ENCODE measurements at places on chromosomes 11 and 22.

DNA sequence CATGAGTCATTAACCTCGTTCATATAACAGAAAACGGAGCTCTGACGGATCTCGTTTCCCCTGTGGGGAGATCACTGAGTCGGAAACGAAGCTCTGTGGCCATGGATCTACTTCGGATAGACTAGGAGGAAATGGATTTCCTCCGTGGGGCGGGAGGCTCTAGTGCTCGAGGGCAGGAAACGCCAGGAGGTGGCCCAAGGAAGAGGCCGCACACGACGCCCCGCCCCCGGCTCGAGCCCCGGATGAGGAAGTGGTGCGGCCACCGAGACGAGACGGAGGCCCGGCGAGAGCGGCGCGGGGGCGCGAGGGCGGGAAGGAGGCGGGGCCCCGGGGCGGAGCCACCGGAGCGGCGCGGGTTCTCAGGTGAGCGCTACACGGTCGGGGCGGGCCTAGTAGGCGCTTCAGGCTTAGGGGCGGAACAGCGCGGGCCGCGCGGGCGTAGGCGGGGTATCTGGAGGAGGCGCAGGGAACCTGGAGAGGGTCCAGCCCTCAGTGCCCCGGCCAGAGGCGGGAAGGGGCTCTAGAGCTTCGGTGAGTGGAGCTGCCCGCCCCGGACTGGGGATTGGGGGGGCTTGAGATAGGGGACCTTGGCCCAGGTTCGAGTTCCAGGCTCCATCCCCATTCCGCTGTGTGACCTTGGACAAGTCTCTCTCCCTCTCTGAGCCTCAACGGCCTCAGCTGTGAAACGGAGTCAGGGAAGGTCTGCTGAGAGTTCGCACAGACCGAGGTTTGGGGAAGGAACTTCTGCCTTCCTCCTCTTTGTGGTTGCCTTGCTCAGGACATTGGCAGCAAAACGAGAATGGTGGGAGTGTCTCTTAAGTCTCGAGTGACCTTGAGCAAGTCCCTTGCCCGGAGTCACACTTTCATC, at the start of gene DEPDC5:
DEPDC5 (plus strand) TSS at position 386 of the 868 bp plus-strand sequence. CDS start 903 bp downstream, outside the sequence.
- peak; percentile 99 for DNase-seq

DNA sequence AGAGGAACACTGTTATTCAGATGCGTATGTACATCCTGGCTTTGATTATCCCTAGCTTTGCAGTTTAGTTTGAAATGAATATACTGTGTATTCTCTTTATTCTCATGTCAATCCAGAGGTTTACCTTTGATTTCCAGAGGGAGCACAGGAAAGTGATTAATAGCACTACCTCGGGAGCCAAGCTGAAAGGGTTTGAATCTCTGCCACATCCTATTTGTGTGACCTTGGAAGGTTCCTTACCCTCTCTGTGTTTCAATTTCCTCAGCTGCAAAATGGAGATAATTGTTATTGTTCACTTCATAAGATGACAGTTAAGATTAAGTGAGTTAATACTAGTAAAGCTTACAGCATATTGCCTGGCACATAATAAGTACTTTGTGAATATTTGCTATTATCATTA, 17.9 kb downstream of the ELMOD1 start:
- no peak for DNase-seq

- DNase-seq = no peak
Observed at GRCh38 chr11:22405377-22405776, 67.2 kb downstream of the SLC17A6 start.

DNA sequence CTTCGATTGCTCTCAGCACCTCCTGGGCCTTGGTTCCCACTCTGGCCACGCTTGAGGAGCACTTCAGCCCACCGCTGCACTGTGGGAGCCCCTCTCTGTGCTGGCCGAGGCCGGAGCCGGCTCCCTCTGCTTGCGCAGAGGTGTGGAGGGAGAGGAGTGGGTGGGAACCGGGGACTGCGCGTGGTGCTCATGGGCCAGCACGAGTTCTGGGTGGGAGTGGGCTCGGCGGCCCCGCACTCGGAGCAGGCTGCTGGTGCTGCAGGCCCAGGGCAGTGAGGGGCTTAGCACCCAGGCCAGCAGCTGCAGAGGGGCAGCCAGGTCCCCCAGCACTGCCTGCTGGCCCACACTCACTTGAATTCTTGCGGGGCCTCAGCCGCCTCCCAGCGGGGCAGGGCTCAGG, 12.2 kb downstream of the OR4B1 start:
- DNase-seq = no peak

DNA sequence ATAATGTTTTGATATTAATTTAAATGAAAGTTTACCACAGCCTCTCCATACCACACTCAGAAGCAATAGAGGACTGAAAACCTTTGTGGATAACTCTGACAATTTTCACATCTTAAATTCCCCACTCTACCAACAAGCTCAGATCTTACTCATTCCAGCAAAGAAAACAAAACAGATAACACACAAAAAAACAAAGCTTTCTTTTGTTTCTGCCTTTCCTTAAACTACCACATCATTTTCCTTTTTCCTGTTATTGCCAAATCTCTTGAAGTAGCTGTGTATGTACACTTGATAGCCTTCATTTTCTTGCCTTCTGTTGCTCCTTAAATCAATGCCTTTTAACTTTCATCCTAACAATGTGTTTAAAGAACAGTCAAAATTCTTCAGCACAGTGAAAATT, 484.9 kb downstream of the NTM start:
- DNase-seq = no peak

GRCh38 chr11:126137136-126137535, 74.3 kb downstream of the RPUSD4 start:
- DNase-seq = no peak

DNA sequence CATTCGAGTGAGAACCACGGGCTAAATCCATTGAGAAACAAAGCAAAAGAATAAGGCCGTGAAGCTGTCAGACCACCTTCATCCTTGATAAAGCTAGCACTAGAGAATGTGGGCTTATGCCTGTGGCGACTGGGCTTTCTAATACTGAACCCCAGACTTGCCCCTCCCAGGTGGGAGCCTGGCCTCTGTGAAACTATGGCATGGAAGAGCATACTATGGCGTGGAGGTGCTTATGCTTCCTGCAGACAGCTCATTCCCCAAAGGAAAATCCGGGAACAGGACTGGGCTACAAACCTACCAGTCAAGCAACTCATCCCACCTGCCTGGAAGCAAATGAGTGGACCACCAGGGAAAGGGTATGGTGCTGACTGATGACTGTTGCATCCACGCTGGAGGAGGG, 92.4 kb downstream of the ZC3H12C start:
- no peak for DNase-seq

DNA sequence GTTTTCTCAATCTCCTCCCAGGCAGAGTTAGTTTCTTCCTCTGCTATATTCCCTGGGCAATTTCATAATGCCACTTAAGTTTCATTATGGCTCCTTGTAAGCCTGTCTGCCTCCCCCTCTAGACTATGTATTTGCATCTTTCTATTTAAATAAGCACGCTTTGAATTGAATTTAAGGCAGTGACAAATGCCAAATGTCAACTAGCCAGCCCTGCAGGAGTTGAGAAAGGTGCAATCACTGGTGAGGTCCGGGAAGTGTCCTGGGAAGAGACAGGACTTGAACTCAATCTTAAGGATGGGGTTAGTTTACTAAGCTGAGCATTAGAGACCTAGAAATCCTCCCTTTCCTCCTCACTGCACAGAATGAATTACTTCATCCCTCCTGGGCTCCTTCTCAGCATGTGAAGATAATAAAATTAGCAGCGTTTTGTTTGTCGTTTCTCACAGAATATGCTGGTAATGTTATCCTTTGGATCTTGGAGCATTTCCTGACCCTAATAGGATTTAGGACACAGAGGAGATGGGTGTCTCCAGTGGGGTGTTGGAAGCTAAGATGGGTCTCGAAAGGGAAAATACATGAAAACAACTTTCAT, 1.6 kb downstream of the TCP11L1 start:
- DNase-seq = no peak

DNA sequence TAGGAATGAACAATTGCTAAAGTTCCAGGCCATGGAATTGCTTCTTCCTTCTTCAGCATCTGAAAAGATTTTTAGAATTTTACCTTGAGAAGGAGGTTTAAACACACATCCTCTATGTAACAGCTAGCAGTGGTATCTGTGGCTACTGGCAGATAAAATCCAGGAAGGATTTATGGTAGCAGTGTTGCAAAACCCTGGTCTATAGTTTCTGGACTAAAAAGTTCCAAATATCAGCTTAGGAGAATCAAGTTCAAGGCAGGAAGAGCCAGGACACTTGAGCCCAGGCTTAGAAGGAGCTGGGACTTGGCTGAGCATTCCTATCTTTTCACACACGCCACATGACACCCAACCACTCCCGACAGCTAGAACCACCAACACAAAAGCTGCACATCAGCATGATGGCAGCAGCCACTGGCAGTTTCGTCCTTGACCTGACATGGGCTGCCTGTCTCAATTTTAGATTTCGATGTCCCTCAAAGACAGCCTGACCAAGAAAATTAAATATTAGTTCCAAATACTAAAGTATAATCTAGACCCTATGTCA, 14.1 kb downstream of the LARGE2 start:
- no peak for DNase-seq

DNA sequence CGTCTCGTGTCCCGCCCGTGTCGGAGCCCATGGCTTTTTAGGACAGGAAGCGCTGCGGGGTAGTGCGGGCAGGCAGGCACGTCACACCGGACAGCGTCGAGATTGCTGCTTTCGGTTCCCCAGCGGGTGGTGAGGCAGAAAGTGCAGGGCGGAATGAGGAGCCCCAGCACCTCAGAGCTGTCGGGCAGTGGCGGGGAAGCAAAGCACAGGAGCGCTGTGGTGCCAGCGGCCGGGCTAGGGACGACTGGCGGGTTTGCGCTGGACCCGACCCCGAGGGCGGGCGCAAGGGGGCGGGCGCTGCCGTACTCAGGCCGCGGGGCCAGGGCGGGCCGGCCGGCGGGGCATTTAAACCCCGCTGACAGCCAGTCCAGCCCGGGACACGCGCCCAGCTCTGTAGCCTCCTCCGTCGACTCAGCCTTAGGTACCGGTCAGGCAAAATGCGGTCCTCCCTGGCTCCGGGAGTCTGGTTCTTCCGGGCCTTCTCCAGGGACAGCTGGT, at the start of gene SLC37A2:
SLC37A2 (plus strand) TSS at position 375 of the 498 bp plus-strand sequence; CDS start at position 438, 63 bp downstream.
- peak; percentile 60 for DNase-seq

DNA sequence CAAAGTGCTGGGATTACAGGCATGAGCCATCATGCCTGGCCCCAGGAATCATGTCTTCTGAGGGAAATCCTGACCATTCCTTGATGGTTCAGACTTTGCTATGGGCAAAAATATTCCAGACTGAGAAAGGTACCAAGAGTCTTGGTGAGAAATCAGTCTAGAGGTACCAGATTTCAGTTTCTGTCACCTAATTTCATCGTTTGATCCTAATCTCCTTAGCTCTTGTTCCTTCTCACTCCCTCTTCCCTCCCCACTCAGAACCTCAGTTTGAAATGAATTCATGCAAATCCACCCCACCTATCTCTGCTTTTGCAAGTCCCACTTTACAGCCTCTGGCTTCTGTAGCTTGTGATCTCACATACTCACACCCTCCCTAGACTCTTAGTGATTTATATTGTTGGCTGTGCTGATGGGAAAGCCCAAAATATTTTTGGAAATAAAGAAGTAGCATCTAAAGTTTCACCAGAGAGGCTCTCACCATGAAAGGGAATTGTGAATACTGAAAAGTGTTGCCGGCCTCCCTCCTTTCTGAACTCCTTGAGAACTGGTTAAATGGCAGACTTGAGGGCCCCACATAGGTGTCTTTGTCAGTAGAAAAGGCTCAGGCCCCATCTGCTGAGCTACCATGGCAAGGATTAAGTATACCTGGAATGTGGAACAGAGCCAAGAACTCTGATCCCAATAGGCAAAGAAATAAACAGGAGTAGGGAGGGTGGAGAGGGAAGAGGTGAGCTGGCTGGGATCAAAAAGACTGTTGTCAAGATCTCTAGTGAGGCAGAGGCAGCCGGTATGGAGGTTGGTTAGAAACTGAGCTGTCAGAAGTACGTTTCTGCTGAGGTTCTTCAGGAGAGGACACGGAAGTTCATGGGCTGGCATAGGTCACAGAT, 190.5 kb upstream of the MTMR2 start:
- DNase-seq = no peak

- no peak for DNase-seq
Observed at GRCh38 chr11:31921081-31921480, 110.0 kb upstream of the PAX6 start.
